H9 (cell line): ENCODE measurements at places on chromosomes 11 and 22.

DNA sequence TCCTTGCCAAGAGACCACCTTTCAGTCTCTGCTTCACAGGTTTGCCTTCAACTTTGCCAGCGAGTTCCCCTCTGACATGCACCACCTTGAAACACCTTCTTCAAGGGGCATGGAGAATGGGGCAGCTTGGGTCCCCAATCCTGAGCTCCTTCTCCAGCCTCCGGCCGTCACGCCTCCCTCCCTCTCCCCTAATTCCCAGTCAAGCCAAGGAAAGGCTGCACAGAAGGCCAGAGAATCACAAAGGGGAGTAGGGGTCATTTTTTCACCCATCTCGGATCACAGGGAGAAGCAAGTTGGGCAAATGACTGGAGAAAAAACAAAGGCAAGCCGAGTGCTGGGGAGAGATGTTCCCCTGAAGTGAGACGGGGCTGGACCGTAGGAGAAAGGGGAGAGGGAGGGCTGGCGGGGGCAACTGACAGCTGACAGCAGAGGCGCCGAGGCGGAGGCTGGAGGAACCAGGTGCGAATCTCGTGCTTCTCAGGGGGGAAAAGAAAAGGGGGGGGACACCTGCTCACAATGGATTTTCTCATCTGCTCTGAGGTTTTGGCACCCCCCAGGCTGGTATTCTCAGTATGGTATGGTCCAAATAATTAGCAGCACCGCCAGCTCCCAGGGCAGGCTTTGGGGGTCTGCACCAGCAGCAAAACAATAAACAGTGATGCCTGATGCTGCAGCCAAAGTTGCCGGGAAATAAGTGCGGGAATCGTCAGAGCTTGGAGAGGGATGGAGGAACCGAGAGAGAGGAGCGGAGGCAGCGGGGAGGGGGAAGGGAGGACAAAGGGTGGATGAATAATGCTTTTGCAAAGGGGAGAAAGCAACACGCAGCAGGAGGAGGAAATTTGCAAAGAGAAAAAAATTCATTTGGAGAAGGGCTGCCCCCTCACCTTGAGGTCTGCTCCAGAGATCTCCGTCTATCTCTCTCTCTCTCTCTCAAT lies 644 bp downstream of the YPEL4 start:
- H3K4me1 ChIP-seq, result peaks cover 18% of the 10 kb centered on the region
- H3K27me3 ChIP-seq, result no peaks in the 10 kb centered on the region; the same call in 1 of the 2 replicates
- no peak overlapping the region for H3K27ac ChIP-seq
- peaks cover 12% of the 10 kb centered on the region; the same call in 1 of the 2 replicates for H3K36me3 ChIP-seq
- DNase-seq, result peak; percentile 62

DNA sequence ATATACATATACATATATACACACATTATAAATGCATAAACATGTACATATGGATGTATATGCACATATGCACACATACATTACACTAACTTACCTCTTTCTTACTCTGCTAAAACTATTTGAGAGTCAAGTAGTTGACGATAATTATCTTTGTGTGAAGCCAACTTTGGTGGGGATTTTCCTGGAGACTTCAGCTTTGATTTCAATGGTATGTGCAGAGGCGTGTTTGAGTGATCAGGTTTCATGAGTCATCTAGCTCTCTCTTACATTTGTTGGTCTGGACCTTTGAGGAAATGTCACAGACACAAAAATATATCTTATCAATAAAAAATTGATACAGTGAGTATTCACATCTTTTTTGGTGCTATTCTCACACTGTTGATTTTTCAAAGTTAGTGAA lies 769.1 kb upstream of the LUZP2 start:
- DNase-seq, result no peak
- no peaks in the 10 kb centered on the region for H3K4me1 ChIP-seq
- H3K4me3 ChIP-seq, result no peak overlapping the region
- H3K27ac ChIP-seq, result no peak overlapping the region

DNA sequence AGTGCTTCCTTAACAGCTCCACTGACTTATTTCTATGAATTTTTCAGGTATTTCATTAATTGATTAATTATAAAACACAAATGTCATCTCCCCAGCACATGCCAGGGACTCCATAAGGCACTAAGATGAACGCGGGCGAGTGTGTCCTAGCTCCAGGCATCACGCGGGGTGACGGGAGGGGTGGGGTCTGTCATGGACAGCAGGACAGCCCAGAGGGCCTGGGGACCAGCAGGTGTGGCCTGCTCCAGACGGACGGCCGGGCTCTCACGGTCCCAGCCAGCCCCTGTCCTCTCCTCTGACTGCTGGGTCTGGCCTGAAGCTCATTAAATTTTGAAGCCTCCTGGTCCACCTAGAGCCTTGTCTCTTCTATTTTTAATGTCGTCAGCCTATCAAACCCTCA lies 531.1 kb downstream of the BRD1 start:
- H3K4me1 ChIP-seq, result no peaks in the 10 kb centered on the region; the same call in 1 of the 2 replicates
- peak; percentile 19 for DNase-seq
- no peak overlapping the region for H3K4me3 ChIP-seq
- H3K36me3 ChIP-seq, result no peaks in the 10 kb centered on the region
- H3K27ac ChIP-seq, result no peak overlapping the region
- no peaks in the 10 kb centered on the region for H3K27me3 ChIP-seq

- DNase-seq, result no peak
- peaks cover 31% of the 10 kb centered on the region for H3K36me3 ChIP-seq
- no peaks in the 10 kb centered on the region for H3K27me3 ChIP-seq
- H3K4me1 ChIP-seq, result peaks cover 4% of the 10 kb centered on the region; the same call in 1 of the 2 replicates
Measured at GRCh38 chr11:328012-328411, 7.4 kb upstream of the IFITM3 start.

DNA sequence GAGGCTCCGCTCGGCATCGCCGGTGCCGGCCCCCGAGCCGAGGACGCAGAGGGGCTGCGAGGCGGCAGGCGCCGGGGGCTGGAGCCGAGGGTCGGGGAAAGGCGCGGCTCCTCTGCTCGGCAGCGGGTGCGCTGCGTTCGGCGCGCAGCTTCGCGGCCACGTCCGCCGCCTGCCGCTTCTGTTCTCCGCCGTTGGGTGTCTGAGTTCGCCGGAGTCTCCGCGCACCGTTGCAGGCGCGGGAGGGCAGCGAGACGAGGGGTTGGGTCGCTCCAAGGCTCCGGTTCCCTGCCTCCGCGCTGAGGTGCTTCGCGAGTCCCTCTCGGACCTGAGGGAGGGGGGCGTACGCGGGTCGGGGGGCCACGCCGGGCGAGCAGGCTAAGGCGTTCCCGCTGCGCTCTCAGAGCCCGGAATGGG lies 347 bp downstream of the MN1 start:
- peak; percentile 61 for DNase-seq
- H3K27me3 ChIP-seq, result peaks cover 56% of the 10 kb centered on the region; the same call in 1 of the 2 replicates
- H3K27ac ChIP-seq, result no peak overlapping the region
- no peaks in the 10 kb centered on the region for H3K36me3 ChIP-seq
- no peaks in the 10 kb centered on the region for H3K4me1 ChIP-seq
- H3K4me3 ChIP-seq, result peak overlapping the region; percentile 65

GRCh38 chr11:12271241-12271640 lies 106.1 kb upstream of the PARVA start:
- H3K36me3 ChIP-seq, result no peaks in the 10 kb centered on the region
- H3K27ac ChIP-seq, result no peak overlapping the region
- no peak for DNase-seq
- H3K27me3 ChIP-seq, result no peaks in the 10 kb centered on the region

DNA sequence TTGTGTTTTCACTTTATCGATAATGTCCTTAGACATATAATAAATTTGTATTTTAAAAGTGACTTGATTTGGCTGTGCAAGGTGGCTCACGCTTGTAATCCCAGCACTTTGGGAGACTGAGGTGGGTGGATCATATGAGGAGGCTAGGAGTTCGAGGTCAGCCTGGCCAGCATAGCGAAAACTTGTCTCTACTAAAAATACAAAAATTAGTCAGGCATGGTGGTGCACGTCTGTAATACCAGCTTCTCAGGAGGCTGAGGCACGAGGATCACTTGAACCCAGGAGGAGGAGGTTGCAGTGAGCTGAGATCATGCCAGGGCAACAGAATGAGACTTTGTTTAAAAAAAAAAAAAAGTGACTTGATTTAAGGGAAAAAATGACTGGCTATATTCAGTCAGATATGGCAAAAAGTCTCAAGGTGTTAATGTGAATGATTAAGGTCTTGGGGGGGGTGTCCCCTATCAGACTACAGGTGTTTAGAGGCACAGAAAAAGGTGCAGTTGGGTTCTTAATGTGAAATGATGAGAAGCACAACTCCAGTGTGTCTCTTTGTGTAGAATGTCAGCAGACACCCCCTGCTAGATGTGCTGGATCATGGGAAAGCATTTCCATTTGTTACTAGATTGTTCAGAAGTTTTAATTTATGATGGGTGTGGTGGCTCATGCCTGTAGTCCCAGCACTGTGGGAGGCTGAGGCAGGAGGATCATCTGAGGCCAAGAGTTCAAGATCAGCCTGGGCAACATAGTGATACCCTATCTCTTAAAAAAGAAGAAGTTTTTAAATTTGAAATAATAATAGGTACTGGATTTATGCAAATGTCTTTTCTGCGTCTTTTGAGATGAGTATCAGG lies 17.0 kb downstream of the NEAT1 start:
- no peak overlapping the region for H3K27ac ChIP-seq
- no peaks in the 10 kb centered on the region for H3K36me3 ChIP-seq
- no peaks in the 10 kb centered on the region for H3K27me3 ChIP-seq
- H3K4me3 ChIP-seq, result no peak overlapping the region
- H3K4me1 ChIP-seq, result no peaks in the 10 kb centered on the region
- no peak for DNase-seq

- peaks cover 23% of the 10 kb centered on the region for H3K36me3 ChIP-seq
- no peak for DNase-seq
- H3K4me1 ChIP-seq, result peaks cover 3% of the 10 kb centered on the region; the same call in 1 of the 2 replicates
Measured at GRCh38 chr11:19939415-19939929, 220.8 kb downstream of the DBX1 start.

- peaks cover 3% of the 10 kb centered on the region for H3K27me3 ChIP-seq
- no peaks in the 10 kb centered on the region; the same call in 1 of the 3 replicates for H3K36me3 ChIP-seq
Measured at GRCh38 chr11:120186774-120187591, 23.8 kb upstream of the OAF start.

GRCh38 chr22:23591846-23592245 lies 11.8 kb upstream of the IGLL1 start:
- no peaks in the 10 kb centered on the region for H3K27me3 ChIP-seq
- peaks cover 3% of the 10 kb centered on the region; the same call in 1 of the 2 replicates for H3K4me1 ChIP-seq
- no peaks in the 10 kb centered on the region for H3K36me3 ChIP-seq
- no peak overlapping the region for H3K4me3 ChIP-seq
- no peak overlapping the region for H3K27ac ChIP-seq

- H3K4me3 ChIP-seq, result no peak overlapping the region
- no peak for DNase-seq
- no peaks in the 10 kb centered on the region for H3K36me3 ChIP-seq
- no peaks in the 10 kb centered on the region for H3K4me1 ChIP-seq
- no peak overlapping the region for H3K27ac ChIP-seq
Measured at GRCh38 chr11:111414267-111414931, 35.3 kb upstream of the POU2AF1 start.

DNA sequence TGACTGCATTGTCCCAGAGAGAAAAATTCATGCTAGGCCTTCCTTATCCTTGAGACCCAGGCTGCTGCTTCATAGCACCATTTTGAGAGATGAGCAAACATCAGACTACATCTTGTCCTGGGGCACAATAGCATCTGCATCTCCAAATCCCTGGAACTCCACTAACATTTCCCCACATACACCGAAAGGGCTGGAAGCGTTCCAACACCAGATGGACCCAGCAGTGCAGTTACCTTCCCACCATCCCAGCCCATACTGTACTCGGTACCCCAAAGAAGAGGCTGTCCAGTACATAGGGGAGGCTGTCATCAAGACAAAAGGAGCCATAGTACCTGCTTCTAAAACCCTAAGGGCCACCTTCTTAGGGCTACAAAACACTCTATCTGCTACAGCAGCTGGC lies 547.2 kb upstream of the CHORDC1 start:
- no peak overlapping the region for H3K27ac ChIP-seq
- DNase-seq, result no peak
- no peaks in the 10 kb centered on the region; the same call in 2 of the 3 replicates for H3K36me3 ChIP-seq
- H3K4me1 ChIP-seq, result no peaks in the 10 kb centered on the region

GRCh38 chr22:41561788-41562187 lies 978 bp downstream of the CSDC2 start:
- H3K27me3 ChIP-seq, result no peaks in the 10 kb centered on the region
- H3K27ac ChIP-seq, result no peak overlapping the region
- no peak for DNase-seq
- H3K36me3 ChIP-seq, result no peaks in the 10 kb centered on the region
- H3K4me3 ChIP-seq, result no peak overlapping the region
- peaks cover 3% of the 10 kb centered on the region; the same call in 1 of the 2 replicates for H3K4me1 ChIP-seq

DNA sequence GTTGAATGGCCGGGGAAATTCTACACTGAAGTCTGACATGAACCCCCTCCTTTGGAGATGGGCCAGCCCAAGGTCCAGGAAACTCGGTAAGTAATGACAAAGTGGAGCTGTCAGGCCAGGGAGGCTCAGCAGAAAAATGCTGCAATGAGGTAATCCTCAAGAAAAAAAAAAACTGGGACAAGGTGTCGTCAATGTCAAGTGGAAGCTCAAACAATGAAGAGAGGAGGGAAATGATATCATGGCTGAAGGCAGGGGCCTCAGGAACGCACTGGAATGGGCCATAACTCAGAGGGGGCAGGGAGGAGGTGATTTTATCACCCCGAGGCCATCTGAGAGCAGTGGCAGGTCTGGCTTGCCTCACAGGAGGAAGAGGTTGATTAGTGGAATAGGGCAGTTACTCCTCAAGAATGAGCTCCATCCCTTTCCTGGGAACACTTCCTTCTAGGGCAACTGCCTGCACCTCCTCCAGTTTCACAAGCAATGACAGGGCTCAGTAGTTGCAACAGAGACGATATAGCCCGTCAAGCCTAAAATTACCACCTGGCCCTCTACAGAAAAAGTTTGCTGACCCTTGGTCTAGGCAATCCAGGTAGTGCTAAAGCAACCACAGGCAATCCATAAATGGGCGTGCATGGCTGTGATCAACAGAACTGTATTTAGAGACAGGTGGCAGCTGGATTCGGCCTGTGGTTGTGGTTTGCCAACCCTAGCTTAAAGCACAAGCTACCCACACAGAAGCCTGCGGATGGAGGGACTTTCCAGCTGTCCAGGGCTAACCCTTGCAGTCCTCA lies 65.2 kb downstream of the FBXO7 start:
- no peaks in the 10 kb centered on the region; the same call in 2 of the 3 replicates for H3K36me3 ChIP-seq
- no peak overlapping the region for H3K27ac ChIP-seq
- no peaks in the 10 kb centered on the region; the same call in 1 of the 2 replicates for H3K27me3 ChIP-seq

DNA sequence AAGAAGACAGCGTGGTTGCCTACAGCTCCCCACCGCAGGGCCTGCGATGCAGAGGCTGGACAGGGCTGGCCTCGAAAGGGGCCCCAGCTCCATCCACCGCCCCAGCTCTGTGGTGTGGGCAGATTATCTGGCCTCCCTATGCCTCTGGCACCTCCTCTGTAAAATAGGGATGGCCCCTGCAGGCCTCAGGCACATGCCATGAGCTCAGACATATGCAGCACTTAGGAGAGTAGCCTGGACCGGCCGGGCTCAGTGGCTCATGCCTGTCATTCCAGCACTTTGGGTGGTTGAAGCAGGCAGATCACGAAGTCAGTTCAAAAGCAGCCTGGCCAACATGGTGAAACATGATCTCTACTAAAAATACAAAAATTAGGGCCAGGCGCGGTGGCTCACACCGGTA lies 7.4 kb downstream of the APOBEC3D start:
- H3K36me3 ChIP-seq, result peaks cover 23% of the 10 kb centered on the region
- no peak for DNase-seq
- no peak overlapping the region for H3K27ac ChIP-seq

GRCh38 chr11:120719348-120719747 lies 207.8 kb downstream of the GRIK4 start:
- no peaks in the 10 kb centered on the region for H3K36me3 ChIP-seq
- no peak for DNase-seq
- no peaks in the 10 kb centered on the region for H3K27me3 ChIP-seq
- H3K4me3 ChIP-seq, result no peak overlapping the region
- no peaks in the 10 kb centered on the region; the same call in 1 of the 2 replicates for H3K4me1 ChIP-seq
- H3K27ac ChIP-seq, result no peak overlapping the region
